ENCODE measurements at places on chromosomes 1 and 21.

GRCh38 chr1:107171333-107171732, 30.5 kb downstream of the NTNG1 start:
- no peak for DNase-seq

- no peak for DNase-seq
Observed at GRCh38 chr1:66182551-66183178, 351.3 kb upstream of the SGIP1 start.

- no peak for DNase-seq
Observed at GRCh38 chr1:29865051-29865450, 628.7 kb downstream of the PTPRU start.

- no peak for DNase-seq
Observed at GRCh38 chr1:23362218-23362713, 7.4 kb downstream of the ZNF436 start.

DNA sequence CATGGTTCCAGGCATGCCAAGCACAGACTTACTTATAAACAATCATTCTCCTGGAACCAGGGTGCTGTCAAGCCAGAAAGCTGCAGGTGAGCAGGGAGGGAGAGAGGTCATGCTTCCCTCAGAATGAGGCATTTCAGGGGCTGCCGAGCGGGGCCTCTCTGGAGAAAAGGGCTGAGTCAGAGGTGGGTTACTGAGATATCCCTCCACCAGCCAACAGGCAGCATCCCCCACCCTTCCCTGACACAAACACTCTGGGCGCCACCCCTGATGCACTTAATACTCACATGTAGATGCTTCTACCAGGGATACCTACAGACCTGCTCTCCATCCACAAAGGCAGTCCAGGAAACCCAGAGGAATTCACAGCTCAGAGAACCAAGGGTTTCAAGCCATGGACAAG, 13.1 kb downstream of the STK40 start:
- no peak for DNase-seq

- no peak for DNase-seq
Observed at GRCh38 chr1:9561429-9561828, 22.2 kb downstream of the SLC25A33 start.

GRCh38 chr1:175620376-175620775, 123.0 kb downstream of the TNR start:
- no peak for DNase-seq
